ENCODE measurements at places on chromosomes 7 and 10.

- DNase-seq, result no peak
These were observed 78.0 kb upstream of the AGBL3 start for GRCh38 chr7:134908289-134908688.

DNA sequence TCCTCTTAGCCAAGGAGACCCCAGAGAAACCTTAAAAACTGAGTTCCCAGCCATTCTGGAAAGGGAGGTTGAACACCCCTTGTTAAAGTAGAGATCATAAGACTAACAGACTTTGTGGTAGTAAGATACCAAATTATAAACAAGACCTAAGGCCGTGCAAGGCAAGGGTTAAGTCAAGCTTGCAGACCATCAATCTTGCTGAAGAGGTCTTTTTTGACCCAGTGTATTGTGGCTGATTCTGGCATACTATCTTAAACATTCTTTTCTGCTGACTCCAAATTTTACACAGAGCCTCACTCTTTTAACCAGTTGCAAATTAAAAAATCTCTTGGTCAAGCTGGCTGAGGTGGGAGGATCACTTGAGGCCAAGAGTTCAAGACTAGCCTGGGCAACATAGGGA lies 1.2 kb upstream of the TBRG4 start:
- DNase-seq, result no peak

DNA sequence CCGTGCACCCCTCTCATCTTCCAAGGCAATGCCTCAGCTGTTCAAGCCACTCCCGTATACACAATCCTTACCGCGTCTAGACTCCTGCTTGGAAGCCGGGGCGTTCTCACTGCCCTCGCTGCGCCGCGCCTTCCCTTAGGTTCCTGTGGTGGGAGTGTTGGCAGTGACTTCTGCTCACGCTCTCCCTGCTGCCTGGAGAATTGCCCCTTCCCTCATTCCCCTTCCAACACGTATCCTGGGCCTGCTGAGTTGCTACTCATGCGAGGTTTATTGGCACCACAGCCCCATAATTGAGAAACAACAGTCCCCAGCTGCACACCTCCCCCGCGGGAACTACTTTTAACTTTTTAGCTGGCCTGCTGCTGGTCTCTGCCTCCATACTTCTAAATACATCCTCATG lies 31.9 kb downstream of the RBM17 start:
- DNase-seq, result no peak

DNA sequence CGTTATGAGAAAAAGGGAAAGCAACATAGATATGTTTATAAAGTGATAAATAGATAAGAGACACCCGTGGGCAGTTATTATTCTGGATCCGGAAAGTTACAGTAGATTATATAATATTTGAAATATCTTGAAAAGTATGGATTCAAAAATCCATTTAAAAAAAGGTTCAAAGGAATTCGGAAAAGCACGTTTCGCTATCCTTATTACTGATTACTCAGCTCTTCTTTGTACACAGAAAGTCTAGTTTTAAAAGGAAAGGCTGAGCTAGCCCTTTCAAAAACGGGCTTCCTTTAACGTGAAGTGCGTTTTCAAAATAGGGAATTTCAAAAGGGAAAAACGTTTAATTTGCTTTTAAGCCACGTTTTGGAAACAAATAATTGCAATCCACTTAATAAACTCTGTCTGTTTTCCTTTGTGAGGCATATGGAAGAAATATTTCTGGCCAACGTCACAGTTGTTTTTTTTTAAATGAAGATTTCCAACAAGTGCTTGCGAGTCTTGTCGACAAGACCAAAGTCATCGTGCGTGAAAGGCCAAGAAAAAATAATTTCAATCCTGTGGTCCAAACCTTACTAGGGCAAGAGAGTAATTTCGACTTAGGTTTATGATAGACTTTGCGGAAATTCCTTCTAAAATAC lies 2.2 kb upstream of the SKIDA1 start:
- DNase-seq, result no peak

DNA sequence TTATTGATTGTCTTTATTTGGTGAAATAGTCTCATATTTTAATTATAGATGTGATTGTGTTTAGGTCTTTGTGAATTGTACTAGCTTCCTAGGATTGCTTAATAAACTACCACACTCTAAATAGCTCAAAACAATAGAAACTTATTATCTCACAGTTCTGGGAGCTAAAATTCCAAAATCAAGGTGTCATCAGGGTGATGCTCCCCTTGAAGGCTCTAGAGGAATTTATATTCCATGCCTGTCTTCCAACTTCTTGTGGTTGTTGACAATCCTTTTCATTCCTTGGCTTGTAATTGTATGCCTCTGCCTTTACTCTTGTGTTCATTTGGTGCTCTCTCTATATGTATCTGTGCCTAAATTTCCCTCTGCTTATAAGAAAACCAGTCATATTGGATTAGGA lies 155.3 kb upstream of the AKR1E2 start:
- DNase-seq, result no peak

- no peak for DNase-seq
These were observed 2.3 kb upstream of the ANKRD2 start for GRCh38 chr10:97570146-97570788.

DNA sequence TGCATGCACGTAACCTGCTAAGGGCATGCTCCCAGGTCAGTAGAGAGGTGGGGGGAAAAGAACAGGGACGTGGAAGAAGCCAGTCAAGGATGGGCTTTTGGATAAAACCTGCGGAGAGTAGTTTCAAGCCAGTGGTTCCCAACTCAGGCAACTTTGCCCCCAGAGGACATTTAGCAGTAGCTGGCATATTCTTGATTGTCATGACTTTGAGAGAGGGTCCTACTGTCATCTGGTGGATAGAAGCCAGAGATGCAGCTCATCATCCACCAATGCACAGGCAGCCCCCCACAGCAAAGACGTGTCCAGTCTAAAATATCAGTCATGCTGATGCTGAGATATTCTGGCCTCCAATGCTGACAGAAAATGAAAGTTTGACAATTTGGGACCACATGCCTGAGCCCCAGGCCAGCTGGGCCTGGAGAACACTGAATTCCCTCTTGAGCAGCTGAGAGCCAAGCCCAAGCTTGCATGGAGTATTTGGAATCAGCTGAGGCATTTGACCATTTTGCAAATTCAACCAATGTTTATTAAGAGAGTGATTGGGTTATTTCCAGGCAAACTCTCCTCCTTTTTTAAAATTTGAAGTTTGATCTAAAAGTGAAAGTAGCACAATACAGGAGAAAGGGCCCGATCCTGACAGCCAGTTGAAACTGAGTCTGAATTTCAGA lies 110.0 kb upstream of the C7orf33 start:
- no peak for DNase-seq

- DNase-seq, result no peak
These were observed 682.3 kb upstream of the IGFBP3 start for GRCh38 chr7:46603296-46603752.

DNA sequence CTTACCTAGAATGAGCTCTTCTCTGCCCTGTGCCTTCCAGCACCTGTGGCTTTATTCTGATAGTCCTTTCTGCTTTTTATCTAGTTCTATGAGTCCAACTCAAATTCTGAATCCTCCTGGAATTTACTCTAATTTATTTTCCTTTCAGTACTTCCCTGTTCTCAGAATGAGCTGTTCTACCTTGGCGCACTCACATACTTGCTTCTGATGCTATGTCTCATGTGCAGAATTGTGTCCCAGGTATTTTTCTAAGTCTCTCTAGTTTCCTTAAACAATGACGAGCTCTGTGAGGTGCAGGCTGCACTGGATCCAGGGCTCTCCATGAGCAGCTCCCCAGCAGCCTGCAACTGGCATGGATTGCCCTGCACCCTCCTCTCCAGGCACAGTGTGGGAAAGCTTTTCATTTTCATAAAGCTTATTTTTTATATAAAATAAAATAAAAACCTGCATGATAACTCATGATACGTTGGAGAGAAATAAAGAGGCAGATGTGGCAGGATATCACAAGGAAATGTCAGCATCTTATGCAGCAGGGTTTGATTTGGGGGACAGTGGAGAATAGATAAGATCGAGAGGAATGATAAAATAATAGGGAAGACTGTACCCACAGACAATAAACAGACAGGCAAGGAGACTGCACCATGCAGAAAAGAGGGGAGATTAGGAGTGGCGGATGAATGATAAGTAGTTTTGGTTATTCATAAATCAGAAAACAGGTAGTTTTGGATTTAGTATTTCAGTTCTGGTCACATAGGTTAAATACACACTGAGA lies 258.2 kb upstream of the POM121L12 start:
- no peak for DNase-seq
